Activated T-cell treated with anti-CD3 and anti-CD28 coated beads, Interleukin-2, amount 50 U/mL, for 1 hour (primary cell): ENCODE measurements at places on chromosomes 3 and 15.

GRCh38 chr15:66964111-66964738 lies 101.2 kb upstream of the SMAD3 start:
- DNase-seq = no peak

- DNase-seq = no peak
These were observed 37.7 kb upstream of the NAALADL2 start for GRCh38 chr3:174821477-174821876.

GRCh38 chr3:67462187-67462586 lies 192.2 kb downstream of the SUCLG2 start:
- no peak for DNase-seq

GRCh38 chr3:162022911-162023310 lies 526.3 kb downstream of the OTOL1 start:
- DNase-seq = no peak

- DNase-seq = no peak
These were observed 34.6 kb downstream of the SRPRB start for GRCh38 chr3:133840055-133840737.

DNA sequence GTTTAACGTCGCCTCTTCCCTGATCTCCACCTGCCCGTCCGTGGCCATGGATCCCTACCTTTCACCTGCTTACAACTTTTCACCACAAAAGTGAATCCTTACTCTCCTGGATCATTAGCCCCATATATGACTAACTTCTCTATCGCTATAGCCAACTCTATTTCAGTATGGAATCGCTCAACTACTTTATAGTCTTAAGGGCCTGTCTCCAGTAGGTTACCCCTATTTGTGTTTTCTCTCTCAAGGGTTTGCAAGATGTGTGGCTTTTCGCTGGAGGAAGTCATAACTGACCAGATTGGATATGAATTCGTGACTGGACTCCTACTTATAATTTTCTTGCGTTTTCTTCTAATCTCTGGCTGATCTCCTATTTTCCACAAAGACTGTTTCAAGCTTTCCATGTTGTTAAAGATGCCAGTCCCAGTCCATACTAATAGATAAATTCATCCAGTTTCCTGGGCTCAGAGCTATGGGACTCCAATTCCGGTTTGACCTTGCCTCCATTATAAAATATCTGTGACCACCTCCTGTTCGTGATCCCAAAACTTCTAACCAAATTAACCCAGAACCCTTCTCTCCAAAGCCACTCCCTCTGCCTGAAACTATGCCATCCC lies 1.3 kb upstream of the STAG1 start:
- no peak for DNase-seq

DNA sequence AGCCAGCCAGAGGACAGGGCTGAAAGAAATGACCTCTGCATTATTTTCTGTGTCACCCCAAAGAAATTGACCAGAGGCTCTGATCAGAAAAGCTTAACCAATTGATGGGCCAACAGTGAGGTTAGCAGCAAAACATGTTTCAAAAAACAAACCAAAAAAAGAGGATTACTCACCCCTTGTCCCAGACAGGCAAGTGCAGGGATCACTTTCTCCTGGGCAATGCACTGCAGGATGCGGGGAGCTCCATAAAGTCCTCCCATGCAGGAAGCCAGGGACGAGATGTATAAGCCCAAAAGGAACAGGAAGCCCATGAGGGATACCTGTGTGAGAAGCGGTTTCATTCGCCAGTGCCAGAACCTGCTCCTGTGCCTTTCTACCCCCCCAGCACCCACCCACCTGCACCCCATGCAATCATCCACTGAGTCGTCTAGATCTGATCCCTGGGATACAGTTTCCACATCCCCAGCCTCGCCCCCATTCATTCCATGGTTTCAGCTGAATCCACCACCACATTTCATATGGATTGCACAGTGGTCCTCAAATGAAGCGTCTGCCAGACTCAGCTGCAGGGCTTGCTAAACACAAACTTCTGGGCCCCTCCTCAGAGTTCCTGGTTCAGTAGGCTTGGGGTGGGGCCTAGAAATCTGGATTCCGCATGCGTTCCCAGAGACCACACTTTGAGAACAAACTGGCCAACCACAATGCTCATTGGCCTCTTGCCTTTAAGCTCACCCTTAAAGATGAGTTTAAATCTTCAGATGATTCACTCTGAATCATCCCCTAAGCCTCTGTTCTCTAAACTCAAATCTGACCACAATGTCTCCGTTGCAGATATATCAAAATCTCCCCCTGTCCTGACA lies 54.4 kb upstream of the HEG1 start:
- no peak for DNase-seq

GRCh38 chr15:38134252-38134651 lies 118.4 kb upstream of the SPRED1 start:
- DNase-seq = no peak

- no peak for DNase-seq
These were observed 27.2 kb upstream of the ABHD17C start for GRCh38 chr15:80667936-80668335.

DNA sequence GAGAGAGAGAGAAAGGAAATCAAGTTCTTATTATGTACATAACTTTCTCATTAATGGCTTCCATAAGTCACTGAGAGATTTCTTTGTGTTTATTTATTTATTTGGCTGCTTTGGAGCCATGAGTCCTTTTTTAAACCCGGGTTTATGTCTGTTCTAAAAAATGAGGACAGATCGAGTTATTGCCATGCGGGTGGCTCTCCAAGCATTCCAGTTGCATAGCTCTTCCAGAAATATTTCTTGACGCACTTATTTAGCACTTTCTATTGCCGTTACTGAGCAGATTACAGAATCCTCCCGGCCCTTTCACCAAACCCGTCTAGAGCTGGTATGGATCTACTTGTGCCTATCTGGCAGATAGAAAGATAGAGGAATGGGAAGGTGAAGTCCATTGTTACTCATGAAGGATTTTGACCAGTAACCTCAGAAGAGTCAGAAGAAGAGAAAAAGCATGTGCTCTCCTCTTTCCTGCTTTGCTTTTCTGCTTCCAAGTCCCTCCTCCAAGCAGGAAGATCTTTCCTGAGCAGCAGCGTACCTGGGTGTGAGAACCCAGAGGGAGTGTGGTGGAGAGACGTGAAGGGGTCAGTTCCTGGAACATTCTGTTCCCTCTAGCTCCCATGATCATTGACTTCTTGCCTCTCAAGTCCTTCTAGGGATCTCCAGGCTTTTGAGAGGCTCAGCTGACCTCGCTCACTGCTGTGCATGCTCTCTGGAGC lies 112.8 kb downstream of the LPP start:
- DNase-seq = no peak

DNA sequence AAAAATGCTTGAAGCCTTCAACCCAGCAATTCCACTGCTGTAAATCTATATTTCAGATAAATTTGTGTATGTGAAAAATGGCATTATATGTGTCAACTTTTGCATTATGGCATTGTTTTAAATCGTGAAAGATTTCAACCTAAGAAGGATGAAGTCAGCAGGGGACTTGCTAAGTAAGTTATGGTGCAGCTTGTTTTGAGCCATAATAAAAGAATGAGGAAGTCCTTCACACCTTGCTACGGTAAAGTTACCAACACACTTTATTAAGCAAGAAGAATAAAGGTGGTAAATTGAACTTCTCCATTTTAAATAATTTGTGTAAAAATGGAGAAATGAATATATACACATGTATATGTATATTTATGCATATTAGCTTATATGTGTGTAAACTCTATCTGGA lies 371.4 kb downstream of the ROBO2 start:
- DNase-seq = no peak

DNA sequence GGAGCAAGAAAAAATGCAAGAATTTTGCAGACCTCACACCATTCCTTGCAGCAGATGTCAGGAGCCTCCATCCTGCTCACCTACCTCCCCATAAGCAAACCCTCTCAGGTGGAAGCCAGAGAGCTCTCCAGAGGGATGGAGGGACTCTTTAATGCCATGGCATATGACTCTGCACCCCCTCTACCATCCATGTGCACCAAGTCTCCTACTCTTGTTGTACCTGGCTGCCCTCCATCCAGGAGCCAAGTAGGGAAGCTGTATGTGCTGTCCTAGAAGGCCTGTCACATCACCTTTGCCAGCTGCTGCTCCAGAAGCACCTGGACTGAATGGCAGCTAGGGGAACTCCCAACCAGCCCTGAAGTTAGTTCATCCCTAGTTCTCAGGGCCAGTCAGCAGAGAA lies 38.5 kb upstream of the PRR20G start:
- no peak for DNase-seq

GRCh38 chr3:62332017-62332416 lies 41.3 kb downstream of the FEZF2 start:
- no peak for DNase-seq

- DNase-seq = no peak
These were observed 6.5 kb upstream of the HPS3 start for GRCh38 chr3:149122721-149123578.

DNA sequence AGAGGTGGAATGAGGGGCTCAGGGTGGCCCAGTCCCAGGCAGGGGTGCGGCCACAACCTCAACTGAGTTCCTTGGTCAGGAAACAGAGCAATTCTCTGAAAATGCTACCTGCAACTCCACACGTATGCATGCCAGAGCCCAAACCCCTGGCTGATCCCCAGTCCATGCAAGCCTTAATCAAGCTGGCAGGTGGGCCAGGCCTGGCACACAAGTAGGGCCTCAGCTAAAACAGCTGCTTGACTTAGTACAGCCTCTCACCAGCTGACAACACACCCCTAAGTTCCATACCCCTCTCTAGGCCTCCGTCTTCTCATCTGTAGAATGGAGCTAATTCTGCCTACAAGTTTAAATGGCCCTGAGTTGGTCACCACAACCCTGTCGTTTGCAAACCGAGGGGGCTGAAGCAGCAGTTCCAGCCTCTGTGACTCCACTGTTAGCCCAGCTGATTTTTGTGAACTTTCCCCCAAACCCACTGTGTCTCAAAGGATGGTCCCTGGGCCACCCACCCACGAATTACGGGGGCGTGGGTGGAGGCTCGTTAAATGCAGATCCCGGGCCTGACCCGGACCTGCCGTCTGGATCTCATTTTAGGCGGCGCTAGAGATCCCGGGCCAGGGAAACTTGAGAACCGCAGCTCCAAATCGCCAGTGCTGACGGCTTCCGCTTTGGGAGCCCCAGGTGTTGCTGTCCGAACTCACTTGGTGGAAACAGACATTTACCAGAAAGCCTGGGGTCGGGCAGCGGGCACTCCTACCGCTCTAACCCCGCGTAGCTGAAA lies 927 bp downstream of the CHDH start:
- no peak for DNase-seq

- no peak for DNase-seq
These were observed 550.2 kb downstream of the PYDC2 start for GRCh38 chr3:192011137-192011536.

DNA sequence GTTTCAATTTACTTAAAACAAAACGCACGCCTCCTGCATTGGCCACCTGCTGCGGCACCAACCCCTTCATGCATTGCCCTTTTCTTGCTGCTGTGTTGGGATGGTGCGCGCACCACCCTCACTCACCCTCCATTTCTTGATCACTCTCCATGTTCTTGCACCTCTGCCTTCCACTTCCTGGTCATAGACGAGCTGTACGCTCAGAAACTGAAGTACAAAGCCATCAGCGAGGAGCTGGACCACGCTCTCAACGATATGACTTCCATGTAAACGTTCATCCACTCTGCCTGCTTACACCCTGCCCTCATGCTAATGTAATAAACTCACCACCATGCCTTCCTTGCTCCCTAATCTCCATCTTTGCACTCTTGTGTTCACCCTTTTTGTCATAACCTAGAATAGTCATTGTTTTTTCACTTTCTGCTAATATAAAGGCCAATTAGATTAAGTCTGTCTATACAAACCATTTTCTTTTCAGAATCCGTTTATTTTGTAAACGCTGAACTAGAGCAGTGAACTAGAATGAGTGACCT lies 21.4 kb downstream of the TPM1 start:
- no peak for DNase-seq

DNA sequence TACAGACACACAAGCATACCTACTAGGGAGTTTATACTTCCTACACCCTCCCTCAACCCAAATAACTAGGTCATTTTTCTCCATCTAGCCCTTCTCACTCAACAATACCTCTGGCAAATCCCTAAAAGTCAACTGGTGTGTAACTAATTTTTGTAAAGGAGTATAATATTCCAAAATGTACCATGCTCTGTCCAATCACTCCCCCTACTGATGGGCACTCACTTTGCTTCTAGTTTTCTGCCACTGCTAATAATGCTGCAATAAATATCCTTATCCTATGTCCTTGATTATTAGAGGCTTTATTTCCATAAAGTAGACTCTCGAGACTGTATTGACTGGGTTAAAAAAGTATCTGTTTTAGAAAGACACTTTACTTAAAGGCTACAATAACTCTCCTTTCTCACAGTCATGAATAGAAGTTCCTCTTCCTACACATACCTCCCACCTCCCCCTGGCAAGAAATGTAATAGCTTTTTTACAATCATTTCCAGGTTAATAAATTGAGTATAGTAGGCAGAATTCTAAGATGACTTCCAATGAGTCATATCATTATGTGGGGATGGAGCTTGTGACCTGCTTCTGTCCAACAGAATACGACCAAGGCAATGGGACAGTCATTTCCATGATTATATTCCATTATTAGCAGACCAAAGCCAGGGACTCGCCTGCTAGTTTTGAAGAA lies 30.0 kb downstream of the SHQ1 start:
- no peak for DNase-seq

DNA sequence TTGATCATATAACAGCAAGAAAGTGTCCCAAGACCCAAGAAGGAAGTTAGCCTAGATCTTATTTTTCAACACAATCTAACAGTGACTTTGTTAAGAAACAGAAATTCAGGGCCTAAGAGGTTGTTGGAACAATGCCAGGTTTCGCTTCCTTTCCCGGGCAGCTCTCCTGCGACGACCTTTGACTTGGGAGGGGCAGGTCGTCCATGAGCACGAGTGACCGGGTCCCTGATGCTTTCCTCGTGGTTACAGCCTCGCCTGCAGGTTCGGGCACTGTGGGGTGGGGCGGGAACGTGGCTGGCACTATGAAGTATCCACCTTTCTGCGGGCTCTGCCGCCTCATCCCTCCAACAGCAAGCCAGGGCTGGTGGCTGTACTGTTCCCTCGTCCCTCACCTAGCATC lies 90.1 kb upstream of the RGMA start:
- no peak for DNase-seq

DNA sequence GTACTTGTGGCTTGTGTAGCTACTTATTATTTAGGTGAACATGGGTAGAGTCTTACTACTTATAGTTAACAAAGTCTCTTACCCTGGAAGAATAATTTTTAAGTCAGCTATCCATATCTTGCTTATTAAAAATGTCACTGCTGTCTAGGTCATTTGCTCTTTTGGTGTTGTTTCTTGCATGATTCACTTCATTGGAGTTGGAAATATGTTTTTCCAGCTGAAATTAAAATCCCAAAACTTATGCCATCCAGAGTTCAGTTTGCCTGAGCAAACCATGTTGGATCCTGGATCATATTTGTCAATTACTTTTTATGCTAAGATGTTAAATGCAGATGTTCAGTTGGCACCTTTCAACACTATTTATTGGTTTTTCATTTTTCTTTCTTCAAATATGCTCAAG lies 421.0 kb upstream of the RBMS3 start:
- DNase-seq = no peak

- DNase-seq = no peak
These were observed 129.9 kb downstream of the XXYLT1 start for GRCh38 chr3:195140816-195141793.

GRCh38 chr3:197749315-197749600 lies 425 bp upstream of the FYTTD1 start:
- no peak for DNase-seq

- no peak for DNase-seq
These were observed 7.2 kb upstream of the MCF2L2 start for GRCh38 chr3:183435661-183436060.
